ENCODE measurements at places on chromosomes 13 and 19.

- peak; percentile 34 for DNase-seq
Observed at GRCh38 chr19:10270616-10271394, at the start of gene ICAM1. TSS of gene ICAM1 (plus strand) at chr19:10271120. CDS start at chr19:10271160, 40 bp downstream.

DNA sequence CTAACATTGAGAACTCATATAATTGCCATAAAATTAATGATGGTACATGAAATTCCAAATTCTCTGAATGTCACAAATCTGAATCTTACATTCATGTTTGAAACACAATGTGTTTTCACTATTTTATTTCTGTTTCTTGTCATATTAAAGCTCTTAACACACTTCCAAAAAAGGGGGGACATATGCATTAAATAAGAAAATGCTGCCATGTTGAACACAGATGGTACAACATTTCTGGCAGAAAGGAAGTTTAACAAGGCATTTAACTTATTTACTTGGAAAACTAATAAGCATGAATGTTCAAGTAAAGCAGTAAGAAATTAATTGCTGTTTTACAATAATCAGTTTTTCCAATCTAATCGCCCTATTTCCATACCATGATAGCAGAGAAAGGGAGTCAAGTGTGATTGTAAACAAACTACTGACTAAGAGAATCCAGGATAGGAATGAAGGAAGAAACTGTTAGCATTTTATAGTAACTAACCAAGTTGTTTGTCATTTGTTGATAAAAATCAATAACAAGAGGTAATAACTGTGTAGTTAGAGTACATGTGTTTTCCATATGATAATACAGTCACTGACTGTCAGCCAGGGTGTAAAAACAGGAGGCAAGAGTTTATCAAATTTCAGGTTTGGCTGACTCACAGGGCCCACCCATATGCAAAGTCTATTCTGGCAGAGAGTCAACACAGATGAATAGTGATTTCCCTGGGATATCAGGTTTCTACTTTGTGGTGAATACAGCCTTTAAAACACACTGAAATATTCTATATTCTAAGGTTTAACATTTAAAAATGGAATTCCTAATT, 5.7 kb upstream of the FOXO1 start:
- DNase-seq, result no peak

- DNase-seq, result no peak
Observed at GRCh38 chr19:29971648-29972047, 29.6 kb downstream of the URI1 start.

DNA sequence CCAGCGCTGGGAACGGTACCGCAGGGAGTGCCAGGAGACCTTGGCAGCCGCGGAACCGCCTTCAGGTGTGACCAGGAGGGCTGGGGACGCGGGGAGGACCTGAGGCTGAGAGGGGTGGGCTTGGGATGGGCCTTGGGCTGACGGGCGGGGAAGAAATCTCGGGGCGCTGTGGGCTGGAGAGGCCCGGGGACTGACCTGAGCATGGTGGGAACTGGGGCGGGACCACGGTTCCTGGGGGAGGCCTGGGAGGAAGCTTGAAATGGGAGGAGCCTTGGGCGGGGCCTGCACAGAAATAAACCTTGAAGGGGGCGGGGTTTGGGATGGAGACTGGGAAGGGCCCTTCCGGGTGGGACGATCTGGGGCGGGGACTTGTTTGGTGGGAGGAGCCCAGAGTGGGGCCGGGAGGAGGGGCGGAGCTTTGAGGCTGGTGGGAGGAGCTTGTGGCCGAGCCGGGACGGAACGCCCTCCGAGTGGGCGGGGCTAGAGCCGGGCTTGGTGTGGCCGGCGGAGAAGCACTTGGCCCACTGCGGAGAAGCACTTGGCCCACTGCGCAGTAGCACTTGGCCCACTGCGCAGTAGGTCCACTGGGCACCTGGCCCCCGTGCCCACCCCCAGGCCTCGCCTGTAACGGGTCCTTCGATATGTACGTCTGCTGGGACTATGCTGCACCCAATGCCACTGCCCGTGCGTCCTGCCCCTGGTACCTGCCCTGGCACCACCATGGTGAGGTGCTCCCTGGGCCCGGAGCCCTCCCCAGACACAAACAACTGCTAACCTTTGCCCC, 2.8 kb downstream of the GIPR start:
- peak; percentile 63 for DNase-seq

- no peak for DNase-seq
Observed at GRCh38 chr19:46326608-46327007, 20.3 kb upstream of the PPP5C start.

- no peak for DNase-seq
Observed at GRCh38 chr19:48645620-48646000, 377 bp downstream of the CA11 start.

DNA sequence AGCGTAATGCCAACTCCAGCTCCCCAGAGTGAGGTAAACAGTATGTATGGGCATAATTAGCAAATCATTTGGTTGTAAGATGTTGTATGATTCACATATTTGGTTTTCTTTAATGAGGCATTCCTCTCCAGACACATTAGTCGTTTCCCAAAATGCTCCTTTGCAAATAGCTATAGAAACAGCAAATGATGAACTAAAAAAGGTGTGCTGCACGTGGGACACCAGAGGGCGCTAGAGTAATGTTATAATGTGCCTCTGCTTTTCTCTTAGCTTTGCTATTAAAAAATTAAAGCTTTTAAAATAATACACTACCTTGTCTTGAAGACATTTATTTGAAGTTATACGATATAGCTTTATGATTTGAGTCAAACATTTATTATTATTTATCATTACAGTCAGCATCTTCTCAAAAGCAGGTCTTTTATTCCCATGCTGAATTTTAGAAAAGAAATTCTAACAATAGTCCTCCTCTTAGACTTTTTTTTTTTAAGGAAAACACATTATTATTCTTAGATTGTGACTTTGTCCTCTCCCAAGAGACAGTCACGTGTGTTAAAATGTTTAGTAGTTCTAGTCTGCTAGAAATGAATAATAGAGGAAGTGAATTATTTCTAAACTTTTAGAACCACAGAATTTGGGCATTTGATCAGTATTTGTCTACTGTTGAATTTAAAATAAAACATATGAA, 121.6 kb upstream of the FRY start:
- DNase-seq, result peak; percentile 33

DNA sequence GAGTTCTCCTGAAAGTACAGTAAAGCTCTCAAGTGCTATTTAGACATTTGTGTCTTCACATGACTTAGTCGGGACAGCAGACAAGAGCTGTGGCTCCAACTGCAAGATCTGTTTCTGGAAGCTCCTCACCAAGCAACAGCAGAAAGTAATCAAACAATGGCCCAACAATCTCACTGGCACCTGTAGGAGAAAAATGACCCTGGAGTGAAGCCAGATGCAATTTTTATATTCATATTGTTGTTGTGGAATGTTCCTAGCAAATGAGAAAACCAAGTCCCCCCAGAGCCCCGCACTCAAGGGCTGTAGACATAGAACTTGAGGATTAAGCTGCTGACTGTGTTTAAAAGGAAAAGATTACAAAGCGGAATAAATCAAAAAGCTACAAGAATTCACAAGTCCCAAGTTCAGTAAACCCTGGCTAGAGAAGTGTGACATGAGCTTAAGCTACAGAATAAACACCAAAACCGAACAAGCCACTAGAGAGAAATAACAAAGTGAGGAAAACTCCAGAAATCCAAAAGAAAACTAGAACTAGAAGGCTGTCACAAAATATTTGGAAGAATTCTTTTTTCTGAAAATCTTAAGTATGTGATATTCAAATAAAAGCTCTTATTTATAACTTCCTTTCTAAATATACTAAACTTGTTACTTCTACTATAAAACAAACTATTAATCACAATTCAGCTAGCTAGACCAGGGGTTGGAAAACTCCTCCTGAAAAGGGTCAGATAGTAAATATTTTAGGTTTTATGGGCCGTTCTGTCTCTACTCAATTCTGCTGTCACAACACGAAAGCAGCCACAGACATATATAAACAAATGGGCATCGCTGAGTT, 454.5 kb downstream of the SUCLA2 start:
- no peak for DNase-seq

DNA sequence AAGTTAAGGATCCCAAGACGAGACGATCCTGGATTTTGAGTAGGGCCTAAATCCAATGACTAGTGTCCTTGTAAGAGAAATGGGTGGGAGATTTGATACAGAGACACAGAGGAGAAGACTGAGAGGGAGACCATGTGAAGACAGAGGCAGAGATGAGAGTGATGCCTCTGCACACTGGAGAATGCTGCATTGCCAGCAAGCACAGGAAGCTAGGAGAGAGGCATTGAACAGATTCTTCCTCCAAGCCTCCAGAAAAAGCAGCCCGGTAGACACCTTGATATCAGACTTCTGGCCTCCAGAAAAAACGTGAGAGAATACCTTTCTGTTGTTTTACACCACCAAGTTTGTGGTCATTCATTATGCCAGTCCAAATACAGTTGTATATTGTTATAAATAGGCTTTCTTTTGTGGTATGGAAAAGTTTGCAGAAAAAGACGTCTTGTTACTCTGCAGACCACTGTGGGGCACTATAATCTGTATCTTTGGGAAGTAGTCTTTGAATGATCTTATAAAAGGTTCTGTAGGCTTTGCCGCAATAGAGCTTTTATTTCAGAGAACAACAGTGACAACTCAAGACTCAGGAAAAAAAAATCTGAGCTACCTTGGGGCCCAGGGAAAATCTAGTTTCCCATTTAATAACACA, 17.9 kb upstream of the RFC3 start:
- no peak for DNase-seq

- DNase-seq, result peak; percentile 92
Observed at GRCh38 chr19:21505459-21506451, at the start of gene ZNF429. TSS of gene ZNF429 (plus strand) at chr19:21505602. CDS start at chr19:21505772, 170 bp downstream.

DNA sequence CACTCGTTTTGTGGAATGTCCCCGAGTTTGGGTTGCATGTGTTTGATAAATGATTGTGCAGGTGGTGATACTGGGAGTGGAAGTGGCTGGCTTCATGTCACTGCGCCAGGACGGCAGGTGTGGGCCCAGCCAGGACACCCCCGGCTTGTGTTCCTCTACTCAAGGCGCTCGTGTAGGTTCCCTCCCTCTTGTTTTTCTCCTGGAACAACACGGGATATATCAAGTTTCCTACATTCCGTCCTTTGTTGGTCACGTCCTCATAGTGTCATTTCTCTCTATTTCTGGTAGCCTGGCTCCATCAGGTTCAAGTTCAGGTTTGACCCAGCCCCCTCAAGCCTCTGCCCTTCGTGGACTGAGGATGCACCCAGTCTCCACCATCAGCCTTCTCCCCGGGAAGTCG, 16.3 kb downstream of the IL17D start:
- no peak for DNase-seq

DNA sequence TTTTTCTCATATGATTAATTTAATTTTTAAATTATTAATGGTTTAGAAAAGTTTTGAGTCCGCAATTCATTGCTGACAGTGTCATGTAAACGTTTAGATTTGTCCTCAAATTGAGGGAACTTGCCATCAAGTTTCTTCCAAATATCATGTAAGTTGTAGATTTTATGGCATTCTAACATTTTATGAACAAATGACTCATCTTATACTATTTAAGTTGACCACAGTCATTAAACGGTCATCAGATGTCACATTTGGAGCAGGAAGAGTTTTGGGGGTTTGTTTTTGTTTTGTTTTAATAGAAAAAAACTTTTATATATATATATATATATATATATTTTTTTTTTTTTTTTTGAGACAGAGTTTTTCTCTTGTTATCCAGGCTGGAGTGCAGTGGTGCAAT, 4.3 kb downstream of the ZNF114 start:
- DNase-seq, result no peak

- no peak for DNase-seq
Observed at GRCh38 chr13:111031531-111031961, 83.6 kb upstream of the ARHGEF7 start.

DNA sequence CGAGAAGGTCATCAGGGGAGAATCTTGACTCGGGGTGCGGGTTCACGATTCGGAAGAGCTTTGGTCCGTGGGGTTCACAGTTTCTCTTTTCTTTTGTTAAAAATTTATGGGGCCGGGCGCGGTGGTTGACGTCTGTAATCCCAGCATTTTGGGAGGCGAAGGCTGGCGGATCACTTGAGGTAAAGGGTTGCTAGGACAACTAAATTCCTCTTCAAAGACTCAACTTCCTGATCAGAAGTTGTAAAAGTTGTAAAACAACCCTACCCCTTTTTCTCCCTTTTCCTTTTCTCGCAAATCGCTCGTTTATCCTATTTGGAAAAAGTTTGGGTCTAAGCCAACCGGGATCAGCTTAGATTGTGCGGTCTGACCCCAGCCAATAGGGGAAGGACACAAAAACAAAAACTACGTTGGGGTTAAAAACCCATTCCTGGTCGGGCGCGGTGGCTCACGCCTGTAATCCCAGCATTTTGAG, 673 bp downstream of the ZNF486 start:
- DNase-seq, result no peak

DNA sequence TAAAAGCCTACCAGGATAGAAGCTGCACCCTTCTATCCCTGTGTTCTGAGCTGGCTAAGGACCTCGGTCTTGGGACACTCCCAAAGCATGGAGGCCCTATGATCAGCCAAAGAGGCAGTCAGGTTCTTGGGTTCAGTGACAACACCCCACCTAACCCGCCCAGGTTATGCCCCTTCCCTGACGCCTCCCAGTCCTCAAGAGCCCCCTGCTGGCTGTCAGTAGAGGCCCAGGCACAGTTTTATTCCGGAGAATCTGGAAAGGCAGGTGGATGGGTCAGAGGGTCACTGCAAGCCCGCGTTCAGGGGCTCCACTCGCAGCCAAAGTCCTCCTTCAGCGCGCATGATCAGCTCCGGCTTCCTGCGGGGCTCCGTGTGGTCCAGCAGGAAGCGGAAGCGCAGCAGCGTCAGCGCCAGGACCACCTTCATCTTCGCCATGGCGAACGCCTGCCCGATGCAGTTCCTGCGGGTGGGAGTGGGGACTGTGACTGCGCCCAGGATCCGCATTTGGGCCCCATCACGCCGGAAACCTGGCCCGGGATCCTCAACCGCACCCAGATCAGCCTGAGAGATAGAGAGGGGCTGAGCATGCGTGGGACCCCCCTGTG, 22.3 kb downstream of the OR10H3 start:
- no peak for DNase-seq

DNA sequence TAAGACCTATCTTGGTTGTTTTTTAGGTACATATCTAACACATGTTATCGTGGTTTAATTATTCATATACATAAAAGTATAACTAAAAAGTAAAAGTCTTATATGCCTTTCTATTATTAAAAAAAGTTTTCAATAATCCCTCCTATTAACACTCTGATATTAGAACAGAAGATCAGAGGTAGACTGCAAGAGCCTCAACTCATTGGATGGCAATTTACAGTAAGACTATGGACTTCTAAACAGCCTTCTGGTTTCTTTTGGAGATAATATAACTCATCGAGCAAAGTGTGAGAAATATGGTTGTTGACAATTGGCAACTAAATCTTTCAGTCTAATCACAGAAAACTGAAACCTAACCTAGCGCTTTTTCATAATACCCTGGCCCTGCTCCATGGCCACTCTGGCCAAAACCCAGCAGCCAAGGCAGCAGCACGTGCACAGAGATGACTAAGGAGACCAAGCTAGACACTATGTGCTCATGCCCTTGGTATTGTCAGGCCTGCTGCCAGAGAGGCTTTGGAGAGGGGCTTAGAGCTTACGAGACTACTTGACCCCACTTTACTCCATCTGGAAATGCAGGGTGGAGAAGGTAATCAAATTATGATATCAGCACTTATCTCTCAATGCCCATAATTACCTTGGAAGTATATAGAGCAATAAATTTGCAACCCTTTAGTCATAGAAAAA, 40.6 kb upstream of the EEF1AKMT1 start:
- DNase-seq, result no peak
